Stimulated activated CD4-positive, alpha-beta T cell treated with anti-CD3 and anti-CD28 coated beads, Interleukin-1b, Interleukin-23, amount 100 ng/mL, for 4 hours (primary cell): ENCODE measurements at places on chromosomes 16 and 17.

DNA sequence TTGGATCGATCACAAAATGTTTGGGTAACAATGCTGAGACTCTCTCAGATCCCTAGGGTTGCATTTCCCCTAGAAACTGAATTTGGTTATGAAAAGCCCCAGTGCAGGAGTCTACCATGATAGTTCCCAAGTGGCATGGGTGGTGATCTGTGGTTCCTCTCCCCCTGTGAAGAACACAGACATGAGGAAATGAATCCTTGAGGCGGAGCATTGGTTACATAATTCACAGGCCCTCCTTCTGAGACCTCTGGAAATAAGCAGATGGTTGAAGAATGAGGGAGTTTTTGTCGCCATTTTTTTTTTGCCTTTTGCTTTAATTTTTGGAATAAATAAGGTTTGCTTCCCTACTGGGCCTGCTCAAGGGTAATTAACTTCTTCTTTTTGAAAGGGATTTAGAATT, 597.0 kb upstream of the RBFOX1 start:
- no peak for DNase-seq

- no peak for DNase-seq
Observed at GRCh38 chr17:69357701-69358100, 30.8 kb upstream of the ABCA5 start.

GRCh38 chr17:77719806-77720205, 238.7 kb upstream of the TNRC6C start:
- no peak for DNase-seq

DNA sequence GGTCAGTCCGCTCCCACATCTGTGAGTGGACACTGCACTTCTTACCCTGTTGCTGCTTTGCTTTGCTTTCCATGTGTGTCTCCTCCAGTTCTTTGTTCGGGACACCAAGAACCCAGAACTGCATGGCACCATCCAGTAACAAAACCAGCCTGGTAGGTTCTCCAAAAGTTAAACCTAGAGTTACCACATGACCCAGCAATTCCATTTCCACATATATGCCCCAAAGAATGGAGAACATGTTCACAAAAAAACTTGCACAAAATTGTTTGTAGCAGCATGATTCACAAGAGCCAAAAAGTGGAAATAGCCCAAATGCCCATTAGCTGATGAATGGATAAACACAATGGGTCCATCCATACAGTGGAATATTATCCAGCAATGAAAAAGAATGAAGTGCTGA, 10.3 kb upstream of the CCL22 start:
- no peak for DNase-seq

DNA sequence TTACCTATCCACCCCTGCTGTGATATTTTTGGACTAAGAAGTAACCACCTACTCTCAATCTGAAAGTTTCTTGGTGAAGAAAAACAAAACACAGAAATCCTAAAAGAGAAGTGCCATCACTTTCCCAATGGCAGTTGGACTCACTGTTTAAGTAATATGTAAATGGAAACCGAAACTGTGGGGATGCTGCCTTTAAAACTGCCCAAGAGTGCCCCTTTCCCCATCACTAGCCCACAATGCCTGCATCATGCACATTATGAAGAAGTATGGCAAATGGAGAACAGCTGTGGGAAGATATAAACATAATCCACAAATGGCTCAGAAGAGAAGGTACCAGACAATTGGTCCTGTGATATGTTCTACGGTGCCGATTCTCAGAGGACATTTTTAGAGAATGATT, 33.5 kb upstream of the SLC6A2 start:
- DNase-seq: no peak

DNA sequence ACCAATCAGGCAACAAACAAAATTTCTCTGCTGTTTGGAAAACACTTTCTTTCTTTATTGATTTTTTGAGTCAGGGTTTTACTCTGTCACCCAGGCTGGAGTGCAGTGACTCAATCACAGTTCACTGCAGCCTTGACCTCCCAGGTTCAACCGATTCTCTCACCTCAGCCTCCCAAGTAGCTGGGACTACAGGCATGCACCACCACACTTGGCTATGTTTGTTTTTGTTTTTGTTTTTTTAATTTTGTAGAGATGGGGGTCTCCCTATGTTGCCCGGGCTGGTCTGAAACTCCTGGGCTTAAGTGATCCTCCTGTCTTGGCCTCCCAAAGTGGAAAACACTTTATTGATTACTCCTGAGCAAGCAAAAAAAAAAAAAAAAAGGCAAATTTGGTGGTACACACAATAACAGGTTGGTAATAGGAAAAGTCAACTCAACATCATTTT, 276.4 kb downstream of the SOX9 start:
- DNase-seq: no peak

- no peak for DNase-seq
Observed at GRCh38 chr16:12758031-12758669, 45.5 kb downstream of the CPPED1 start.

- no peak for DNase-seq
Observed at GRCh38 chr16:88917146-88917914, 50.9 kb upstream of the PABPN1L start.

DNA sequence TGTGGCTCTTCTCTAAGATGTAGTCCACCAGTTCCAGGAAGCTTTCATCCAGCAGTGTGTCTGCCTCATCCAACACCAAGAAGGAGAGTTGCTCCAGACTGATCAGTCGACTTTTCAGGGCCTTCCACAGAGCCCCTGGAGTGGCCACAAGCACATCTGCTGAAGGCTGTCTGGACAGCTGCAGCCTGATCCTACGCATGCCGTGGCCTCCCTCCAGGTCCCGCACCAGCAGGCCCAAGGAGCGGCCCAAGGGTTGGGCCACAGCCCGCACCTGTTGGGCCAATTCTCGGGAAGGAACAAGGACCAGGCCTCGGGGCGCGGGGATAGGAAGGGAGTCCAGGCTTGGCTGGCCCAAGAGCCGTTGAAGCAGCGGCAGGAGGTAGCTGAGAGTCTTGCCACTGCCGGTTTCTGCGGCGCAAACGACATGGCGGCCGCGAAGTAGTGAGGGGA, 729 bp downstream of the DDX28 start:
- DNase-seq: no peak

DNA sequence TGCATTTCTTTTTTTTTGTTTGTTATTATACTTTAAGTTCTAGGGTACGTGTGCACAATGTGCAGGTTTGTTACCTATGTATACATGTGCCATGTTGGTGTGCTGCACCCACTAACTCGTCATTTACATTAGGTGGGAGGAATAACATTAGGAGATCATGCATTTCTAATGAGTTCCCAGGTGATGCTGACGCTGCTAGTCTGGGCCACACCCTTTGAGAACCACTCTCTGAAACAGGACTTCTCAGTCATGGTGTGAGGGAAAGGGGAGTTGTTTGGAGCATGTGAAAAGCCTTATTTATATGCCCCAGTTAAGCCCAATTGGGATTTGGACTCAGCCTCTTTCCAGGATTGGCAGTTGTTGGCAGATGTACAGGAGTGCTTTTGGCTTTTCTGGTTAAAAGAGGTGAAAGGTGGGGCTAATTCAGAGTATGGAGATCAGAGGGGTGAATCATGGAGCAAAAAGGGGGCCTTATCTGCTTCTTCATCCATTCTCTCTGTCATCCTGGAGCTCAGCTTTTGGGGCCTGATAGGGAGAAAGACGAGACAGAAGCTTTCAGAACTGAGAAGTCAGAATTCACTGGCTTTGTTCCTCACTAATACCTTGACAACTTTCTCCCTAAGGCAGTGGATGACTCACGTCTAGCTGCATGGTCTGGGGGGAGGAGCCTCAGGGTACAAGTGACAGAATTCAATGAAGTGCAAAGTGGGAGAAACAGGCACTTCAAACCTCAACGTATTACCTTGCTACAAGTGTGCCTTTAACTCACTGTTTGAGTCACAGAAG, 180.0 kb upstream of the CACNG3 start:
- no peak for DNase-seq

DNA sequence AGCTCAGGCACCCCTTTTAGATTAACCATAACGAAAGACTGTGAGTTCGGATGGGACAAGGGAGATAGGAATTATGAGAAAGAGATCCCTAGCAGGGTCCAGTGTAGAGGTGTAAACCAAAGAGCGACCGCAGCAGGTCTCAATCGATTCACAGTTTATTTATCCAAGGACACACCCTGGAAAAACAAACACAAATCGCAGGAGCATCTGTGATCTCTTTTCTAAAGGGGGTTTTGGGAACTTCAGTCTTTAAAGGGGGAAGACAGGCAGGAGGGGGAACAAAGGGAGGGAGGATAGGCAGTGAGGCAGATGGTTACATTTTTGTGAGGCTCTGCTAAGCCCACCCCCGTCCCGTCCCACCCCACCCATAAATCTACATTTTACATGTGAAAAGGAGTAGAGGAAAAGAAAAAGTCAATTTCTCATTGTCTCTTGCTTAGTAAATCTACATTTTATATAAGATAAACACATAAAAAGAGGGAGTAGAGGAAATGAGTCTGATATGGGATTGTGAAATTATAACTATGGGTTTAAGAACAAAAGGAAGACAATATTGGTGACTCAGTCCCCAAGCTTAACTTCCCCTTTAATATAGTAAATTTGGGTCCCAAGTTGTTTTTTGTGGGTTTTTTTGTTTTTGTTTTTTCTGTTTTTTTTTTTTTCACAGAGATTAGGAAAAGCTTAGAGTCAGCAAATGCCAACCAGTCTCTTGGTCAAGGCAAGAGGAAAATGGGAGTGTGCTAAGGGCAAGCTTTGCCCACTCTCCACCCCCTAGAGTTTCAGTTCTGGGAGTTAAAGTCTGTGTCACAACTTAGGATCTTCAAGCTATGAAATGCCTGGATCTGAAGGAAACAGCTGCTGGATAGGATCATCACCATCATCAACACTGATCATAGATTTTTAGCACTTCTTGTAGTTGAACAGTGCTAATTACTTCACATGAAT, 160.9 kb upstream of the CDH5 start:
- no peak for DNase-seq

GRCh38 chr17:37284191-37284590, 91.6 kb upstream of the C17orf78 start:
- no peak for DNase-seq

DNA sequence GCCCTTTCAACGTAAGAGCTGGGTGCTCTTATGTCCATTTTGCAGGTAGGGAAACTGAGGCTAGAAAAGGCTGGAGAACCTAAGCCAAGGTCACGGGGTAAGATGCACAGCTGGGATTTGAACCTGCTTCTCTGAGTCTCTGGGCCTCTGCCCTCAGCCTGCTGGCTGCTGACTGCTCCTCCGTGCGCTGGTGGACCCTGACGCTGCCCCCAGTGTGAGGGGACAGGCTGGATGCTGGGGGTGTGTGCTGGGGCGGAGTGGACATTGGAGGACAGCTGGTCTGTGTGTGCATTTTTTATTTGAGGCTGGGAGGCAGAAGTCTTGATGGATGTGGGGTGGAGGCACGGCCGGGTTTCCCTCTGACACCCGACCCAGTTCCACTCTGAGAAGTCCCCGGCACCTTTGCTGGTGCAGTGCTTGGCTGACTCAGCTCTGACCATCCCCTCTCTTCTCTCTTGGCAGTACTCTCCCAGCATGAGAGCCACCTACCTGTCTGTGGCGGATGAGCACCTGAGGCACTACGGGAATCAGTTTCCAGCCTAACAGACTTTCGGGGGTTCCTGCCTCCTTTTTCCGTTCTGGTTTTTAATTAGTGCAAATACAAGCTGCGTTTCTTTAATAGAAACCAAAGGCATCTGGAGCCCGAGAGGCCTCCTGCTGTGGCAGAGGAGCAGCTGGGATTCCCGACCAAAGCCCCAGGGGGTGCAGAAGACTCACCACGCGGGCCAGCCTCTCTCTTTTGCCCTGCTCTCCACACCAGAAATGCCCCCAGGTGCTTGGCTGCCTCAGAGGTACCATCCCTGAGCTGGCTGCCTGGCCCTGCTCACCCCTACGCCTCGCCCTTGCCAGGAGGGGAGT, 14.1 kb upstream of the DNAI2 start:
- DNase-seq: no peak

- DNase-seq: no peak
Observed at GRCh38 chr17:65389949-65390348, 171.5 kb downstream of the AXIN2 start.

DNA sequence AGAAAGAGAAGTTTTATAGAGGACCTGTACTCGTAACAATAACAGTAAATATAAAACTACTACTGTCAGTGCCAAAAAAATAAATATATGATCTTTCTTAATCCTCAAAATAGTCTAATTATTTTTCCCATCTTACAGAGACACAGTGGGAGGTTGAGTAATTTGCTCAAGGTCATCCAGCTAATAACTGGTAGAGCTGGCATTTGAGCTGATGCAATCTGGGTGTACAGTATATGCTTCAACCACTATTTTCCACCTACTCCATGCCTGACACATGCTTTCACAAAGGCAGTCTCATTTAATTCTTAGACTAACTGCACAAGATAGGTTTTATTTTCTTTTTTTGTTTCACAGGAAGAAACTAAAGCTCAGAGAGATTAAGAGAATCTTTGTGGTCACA, 33.6 kb downstream of the PIGL start:
- no peak for DNase-seq

DNA sequence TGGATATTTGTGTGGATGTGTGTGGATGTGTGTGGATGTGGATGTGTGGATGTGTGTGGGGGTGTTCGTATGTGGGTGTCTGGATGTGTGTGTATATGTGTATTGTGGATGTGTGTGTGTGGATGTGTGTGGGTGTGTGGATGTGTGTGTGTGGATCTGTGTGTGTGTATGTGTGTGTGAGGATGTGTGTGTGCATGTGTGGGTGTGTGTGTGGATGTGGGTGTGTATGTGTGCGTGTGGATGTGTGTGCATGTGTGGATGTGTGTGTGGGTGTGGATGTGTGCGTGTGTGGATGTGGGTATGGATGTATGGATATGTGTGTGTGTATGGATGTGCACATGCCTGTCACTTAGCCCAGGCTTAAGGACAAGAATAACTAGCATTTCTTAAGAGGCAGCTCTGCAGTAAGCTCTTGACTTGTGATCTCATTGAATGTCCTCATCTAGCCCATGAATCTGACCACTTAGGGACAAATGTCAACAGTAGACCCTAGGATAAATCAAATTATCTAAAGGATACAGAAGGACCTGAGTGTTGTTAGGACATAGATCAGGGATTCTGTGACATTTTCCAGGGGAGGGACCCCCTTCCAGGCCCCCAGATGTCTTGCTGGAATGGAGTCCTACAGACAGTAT, 83.5 kb downstream of the BMERB1 start:
- DNase-seq: no peak

DNA sequence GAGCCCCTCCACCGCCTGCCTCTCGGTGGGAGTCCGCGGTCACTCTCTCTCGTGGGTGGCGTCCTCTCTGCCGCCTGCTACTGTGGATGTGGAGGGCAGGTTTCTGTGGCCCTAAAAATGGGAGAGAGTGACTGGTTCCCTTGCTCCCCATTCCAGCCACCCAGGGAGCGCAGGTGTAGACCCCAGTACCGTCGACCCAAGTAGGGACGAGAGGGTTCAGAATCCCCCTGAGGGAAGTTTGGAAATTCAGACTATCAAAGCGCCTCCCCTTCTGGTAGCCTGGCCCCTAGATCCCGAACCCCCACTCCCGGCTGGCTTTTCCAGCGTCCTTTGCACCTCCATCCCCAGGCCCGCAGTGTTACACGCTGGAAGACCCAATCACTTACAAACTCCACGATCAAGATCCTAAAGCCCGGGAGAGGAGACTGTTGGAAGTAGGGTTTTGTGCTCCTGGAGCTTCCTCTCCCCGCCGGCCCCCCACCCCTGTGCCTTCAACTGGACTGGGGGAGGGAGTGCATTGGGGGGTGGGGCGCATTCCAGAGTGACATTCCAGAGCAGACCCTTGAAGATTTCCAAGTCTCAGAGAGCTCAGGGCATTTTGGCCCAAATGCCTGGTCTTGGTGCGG, 991 bp downstream of the GPRC5C start:
- DNase-seq: no peak

GRCh38 chr16:87048038-87048729, 269.0 kb downstream of the C16orf95 start:
- DNase-seq: no peak
